ENCODE measurements at places on chromosomes 12 and 14.

DNA sequence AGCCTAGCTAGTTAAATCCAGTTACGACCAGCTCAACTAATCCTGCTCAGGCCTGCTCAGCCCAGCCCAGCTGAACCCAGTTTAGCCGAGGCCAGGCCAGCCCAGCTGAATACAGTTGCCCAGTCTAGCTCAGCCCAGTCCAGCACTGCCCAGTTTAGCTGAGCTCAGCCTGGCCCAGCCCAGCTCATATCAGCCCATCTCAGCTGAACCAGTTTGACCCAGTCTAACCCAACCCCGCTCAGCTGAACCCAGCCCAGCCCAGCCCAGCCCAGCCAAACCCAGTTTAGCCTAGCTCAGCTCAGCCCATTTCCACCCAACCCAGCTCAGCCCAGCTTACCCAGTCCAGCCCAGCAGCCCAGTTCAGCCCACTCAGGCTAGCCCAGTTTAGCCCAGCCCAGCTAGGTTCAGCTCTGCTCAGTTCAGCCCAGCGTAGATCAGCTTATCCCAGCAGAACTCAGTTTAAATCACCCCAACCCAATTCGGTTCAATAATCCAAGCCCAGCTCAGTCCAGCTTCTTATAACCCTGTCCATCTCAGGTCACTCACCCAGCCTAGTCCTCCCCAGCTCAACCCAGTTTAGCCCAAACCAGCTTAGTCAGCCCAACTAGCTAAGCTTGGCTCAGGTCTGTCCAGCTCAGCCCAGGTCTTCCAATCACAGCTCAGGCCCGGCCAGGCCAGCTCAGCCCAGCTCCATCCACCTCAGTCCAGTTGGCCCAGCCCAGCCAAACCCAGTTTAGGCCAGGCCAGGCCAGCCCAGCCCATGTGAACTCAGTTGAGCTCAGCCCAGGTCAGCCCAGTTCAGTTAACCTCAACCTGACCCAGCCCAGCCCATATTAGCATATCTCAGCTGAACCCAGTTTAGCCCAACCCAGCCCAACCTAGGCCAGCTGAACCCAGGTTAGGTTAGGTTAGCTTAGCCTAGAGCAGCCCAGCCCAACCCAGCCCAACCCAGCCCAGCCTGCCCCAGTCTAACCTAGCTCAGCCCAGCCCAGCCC, 76.7 kb downstream of the TMEM121 start:
- DNase-seq: no peak

DNA sequence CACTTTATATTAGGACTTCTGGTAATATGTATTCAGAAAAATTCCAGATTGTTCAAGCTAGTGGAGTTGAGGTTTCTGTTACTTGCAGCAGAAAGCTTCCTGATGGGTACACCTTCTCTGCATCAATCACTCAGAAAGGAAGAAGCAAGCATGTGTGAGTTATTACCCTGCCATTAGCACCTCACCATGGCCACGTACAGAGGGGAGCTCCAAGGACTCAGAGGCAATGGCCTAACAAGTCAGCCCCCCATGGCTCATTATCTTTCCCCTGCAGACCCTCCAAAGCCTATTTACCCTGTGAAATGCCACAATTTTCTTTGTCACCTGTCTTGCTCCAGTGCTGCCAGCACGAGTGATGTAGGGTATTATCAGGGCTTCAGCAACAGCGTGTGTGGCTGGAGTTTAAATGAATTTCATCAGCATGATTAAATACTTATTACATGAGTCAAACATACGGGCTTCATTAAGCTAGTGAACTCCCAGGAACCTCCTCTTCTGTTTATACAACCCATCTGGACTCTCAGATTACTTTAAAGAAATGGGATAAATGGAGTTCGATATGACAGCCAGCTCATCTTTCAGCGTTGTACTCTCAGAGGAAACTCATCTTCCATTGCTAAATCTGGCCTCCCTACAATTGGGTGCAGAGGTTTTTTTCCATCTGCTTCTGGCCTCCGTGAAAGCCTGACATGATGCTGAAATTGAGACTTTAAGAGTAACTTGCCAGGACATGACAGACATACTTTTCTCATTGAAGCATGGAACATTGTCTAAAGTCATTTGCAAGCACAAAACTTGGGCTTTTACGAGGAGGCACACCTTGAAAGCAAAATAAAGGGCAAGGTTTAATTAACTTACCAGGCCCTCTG, 135.9 kb downstream of the TMEM30B start:
- DNase-seq: peak; percentile 65

- no peak for DNase-seq
These were observed 13.6 kb downstream of the DLK1 start for GRCh38 chr14:100740196-100740825.

DNA sequence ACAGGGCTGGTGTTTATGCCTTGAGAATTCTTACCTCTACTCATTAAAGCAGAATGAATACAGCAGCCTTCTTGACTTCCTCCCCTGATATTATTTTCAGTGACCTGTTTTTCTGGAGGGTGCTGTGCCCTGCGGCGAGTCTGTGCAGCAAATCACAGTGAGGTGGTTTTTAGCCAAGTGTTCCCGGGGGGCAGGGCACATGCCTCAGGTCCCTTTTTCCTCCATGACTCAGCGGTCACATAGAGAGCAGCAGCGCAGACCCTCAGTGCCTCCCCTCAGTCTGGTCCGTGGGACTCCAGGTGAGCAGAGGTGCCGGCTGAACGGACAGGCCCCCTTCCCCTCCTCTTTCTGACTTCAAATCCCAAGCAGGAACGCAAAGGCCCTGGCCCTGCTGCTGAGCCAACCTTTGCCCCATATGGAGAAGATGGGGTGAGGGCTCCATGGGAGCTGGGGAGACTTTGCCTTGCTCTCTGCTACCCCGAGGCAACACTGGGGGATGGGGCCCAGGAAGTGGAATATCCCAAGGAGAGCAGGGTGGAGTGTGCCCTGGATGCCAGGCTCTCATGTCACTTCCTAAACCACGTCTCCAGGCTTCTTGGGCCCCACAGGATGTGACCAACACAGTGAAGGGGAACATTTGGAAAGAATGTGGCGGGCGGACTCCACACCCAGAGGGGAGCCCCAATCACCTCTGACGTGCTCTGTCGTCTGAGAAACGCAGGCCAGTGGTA, 90.0 kb downstream of the DHRS2 start:
- DNase-seq: no peak

GRCh38 chr14:39576258-39576657, 144.0 kb upstream of the FBXO33 start:
- no peak for DNase-seq

DNA sequence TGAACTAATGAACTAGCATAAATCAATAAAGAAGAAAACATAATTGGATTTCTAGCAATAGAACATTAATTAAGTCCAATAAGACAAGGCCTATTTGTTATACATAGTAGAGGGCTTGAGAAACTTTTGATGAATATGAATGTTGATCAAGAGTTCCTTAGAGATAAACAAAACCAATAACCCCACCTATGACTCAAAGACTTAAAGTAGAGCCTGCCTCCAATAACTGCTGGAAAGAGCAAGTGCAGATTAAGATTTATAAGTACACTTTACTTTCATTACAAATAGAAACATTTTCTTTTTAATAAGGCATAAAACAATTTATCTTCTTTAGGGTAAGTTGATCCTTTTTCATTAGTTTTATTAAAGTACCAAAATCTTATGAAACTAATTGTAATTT, 185.7 kb downstream of the SRGAP1 start:
- no peak for DNase-seq

- no peak for DNase-seq
These were observed 237.2 kb downstream of the ITPR2 start for GRCh38 chr12:26595806-26596205.

DNA sequence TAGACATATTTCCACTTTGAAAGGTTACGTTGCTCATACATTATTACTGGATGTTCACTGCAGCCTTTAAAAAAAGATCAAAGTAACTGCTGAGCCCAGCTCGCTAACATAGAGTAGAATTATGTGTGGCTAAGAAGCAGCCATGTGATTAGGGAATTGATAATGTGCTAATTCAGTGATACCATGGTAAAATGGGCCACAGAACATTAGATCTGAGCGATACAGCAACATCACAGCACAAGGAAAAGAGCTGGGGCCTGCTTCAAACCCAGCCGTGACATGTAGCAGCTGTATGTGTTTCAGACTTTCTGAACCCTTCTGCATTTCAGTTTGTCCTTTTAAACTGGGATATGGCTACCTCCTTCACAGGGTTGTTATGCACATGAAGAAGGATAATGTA, 92.3 kb upstream of the LMNTD1 start:
- no peak for DNase-seq

GRCh38 chr14:75566321-75566720, 12.1 kb upstream of the FLVCR2 start:
- DNase-seq: no peak

GRCh38 chr14:97179573-97179972, 382.4 kb downstream of the VRK1 start:
- no peak for DNase-seq

DNA sequence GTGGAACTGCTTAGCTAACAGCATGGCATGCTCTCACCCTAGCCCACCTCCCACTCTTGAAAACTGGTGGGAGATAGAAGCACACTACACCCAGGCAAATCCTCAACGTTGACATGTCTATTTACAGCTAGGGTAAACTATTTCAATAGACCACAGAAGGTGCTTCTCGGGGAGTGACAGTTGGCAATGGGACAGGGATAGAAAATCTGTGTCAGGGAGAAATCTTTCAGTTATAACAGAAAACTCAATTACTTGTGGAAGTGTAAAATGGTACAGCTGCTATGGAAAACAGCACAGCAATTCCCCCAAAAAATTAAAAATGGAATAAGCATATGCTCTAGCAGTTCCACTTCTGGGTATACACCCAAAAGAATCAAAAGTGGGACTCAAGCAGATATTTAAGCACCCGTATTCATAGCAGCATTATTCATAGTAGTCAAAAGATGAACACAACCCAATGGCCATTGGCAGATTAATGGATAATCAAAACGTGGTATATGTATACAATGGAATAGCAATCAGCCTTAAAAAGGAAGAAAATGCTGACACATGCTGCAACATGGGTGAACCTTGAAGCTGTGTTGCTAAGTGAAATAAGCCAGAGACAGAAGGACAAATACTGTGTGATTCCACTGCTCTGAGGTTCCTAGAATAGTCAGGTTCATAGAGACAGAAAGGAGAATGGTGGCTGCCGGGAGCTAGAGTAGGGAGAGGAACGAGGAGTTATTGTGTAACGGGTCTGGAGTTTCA, 92.5 kb downstream of the STAB2 start:
- DNase-seq: no peak

DNA sequence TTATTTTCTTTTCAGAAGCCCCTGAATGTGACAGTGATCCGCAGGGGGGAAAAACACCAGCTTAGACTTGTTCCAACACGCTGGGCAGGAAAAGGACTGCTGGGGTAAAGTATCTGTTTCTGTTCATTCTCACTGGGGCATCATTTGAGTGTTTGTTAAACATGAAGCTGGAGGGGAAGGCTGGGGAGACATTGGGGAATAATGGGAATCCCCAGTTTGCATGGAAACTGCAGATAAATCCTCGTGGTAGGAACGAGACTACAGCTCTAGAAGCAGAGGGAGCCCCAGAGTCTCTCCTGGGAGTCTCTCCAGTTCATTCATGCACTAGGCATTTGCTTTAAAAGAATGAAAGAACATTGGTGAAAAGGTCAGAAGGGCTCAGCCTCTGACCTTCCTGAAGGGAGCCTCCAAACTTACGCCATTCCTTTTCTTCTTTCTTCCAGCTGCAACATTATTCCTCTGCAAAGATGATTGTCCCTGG, 2.5 kb upstream of the CFAP251 start:
- DNase-seq: no peak

DNA sequence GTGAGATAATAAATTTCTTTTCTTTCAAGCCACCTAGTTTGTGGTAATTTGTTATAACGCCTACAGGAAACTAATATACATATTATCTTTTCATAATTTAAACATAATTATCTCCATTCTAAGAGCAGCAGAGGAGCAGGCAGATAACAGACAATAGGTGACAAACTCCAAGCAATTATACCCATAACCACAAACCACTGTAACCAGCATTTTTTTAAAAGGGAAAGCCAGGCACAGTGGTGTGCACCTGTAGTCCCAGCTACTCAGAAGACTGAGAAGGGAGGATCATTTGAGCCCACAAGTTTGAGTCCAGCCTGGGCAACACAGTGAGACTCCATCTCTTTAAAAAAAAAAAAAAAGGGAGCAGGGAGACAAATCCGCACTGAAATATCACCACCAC, 54.9 kb downstream of the ATF7 start:
- no peak for DNase-seq

GRCh38 chr14:36684946-36685345, 23.3 kb downstream of the PAX9 start:
- no peak for DNase-seq

GRCh38 chr12:112340230-112340629, 42.0 kb downstream of the HECTD4 start:
- no peak for DNase-seq

DNA sequence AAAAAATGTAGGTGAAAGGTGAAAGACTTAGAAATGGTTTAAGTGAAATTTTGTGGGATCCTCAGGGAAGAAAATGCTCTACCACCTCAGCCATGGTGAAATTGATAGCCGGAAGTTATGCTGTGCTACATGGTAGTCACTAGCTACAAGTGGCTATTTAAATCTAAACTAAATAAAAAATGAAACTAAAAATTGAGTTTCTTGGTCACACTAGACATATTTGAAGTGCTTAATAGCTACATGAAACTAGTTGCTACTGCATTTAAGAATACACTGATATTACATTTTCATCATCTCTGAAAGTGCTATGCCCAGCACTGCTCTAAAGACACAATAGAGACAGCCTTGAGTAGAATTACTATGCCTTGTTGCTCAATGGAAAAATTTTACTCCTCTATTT, 10.3 kb upstream of the SLCO1B3 start:
- no peak for DNase-seq

GRCh38 chr12:120413901-120414695, 23.8 kb upstream of the COX6A1 start:
- peak; percentile 54 for DNase-seq

DNA sequence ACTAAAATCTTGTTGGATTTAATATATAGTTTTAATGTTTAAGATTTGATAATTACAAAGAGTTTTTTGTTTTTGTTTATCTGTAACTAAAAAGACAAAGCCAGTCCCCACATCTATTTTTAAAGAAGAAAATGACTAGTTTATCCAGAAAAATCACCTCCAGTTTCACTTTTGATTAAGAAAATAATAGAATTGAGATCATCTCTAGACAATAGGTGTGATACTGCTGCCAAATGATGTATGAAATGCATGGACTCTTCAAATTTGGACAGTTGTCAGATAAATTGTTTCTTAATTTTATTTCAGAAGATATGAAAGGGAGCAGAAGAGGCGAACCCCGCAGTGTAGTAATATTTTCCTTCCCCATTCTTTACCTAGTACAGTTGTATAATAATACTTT, 20.0 kb downstream of the PCNX4 start:
- DNase-seq: no peak

Measured in NCI-H1092 treated with DMSO at 0.1 percent for 48 hours (cell line).